Muscle of leg (tissue), 16 donors: ENCODE measurements at places on chromosomes 6 and 20.
A peak's percentile ranks its signal among the peaks of the same experiment; 100 is the strongest.

DNA sequence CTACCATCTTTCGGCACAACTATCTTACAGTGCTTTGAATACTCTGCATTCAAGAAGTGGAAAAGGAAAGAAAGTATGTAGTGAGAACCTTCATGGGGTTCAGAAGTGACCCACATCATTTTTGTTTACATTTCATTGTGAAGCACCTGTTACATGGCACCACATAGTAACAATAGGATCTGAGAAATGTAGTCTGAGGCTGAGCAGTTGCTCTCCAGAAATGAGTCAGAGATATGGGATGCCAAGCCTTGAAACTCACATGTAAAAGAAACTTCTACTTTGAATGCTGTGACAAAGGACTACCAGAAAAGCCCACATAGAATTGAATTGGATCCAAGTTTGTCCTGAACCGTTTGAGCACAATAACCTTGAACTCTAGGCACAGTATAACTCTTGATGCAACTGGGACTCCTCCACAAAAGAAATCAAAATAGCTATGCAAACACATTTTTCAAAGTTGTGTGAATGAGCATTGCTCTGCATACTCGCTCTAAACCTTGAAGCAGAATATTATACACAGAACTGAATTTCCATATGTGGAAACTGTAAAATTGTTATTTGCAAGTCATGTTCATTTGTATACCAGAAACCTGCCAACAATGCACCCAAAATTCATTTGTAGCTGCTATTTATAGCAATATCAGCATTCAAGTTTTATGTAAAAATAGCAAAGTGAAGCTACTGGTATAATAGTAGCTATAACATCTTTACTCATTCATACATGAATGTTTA, 400.9 kb upstream of the POU3F2 start:
- no peak for DNase-seq

- DNase-seq = no peak
These were observed 125.4 kb downstream of the ADGRB3 start for GRCh38 chr6:68760485-68760884.

- DNase-seq = no peak
These were observed 126.6 kb upstream of the SPACA1 start for GRCh38 chr6:87921034-87921433.

DNA sequence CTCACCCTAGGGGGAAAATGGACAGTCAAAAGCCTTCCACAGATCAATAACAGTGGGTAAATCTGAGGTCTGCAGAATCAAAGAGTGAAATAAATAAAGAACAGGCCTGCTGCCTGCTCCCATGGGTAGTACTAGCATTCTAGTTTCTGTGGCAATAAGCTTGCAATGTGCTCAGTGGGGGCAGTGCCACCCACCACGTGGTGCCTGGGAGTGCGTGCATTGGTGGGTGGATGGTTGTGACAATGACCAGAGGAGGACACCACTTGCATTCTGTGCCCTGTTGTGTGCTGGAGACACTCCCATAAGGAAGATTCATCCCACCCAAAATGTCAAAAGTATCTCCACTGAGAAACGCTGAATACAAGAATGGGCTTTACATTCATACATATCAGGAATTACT, 95.5 kb upstream of the NEDD9 start:
- DNase-seq = no peak

DNA sequence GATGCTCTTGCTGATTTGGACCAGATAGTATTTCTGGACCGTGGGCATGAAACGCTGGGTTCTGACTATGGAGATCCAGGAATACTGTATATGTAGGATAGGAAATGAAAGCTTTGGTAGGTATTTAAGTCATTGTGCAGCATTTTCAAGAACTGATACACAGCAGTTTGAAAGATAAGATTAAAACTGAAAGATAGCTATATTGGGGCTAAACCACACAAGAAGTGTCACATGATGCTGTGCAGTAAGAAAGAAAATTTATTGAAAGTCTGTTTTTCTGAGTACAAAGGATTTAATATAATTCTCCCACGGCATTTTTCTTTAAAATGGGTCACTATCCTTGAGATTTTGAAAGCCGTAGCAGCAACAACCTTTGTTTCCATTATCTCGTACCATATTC, 305 bp downstream of the IL17A start:
- DNase-seq = no peak

- DNase-seq = peak; percentile 0
These were observed 1.1 kb upstream of the GRM1 start for GRCh38 chr6:146027586-146028251.

DNA sequence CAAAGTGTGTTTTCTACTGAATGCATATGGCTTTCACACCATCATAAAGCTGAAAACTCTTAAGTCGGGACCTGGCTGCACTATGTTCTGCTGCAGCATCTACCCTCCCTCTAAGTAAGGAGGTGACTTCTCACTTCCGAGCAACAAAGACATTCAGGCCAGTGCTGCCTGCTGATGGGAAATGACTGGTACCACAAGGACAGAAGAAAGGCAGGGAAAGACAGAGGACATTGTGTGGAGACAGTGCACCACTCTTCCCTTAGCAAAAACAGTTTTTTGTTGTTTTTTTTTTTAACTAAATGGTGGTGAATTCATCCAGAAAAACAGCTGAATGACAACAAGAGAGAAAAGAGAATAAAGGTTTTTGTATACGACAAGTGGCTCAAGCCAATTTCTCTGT, 81.5 kb downstream of the MAP7 start:
- no peak for DNase-seq

GRCh38 chr20:18613553-18613952, 25.7 kb downstream of the DTD1 start:
- no peak for DNase-seq

DNA sequence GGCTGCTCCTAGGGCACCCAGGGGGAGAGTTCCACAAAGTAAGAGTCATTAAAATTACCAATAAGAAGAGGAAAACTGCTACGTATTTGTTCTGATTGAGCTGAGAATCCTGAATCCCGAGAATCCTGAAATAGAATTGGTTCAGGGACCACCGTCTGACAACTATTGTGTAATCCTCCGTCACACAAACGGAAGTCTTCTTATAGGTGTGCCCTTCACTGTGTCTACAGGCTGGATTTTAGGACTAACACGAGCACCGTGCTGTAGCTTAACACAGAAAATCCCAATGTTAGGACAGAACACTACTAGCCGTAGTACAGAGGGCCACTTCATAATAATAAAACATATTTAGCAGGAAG, 50.6 kb upstream of the RNF182 start:
- no peak for DNase-seq

DNA sequence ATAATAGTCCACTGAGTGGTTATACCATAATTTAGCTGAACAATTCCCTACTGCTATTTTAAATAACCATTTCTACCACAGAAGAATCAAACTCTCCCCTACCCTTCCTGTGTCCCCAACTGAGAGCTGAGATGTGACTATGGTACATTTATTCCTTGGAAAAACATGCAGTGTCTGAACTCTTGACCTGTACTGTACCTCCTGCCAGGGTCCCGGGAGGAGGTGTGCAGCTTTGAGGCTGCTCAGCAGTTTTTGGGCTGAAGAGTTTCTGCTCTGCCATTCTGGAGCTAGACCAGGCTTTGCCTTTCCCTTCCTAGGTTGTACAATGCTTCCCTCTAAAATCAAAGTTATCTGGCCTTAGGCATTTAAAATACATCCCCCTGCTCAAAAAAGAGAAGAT, 275.1 kb upstream of the SGK1 start:
- DNase-seq = no peak

DNA sequence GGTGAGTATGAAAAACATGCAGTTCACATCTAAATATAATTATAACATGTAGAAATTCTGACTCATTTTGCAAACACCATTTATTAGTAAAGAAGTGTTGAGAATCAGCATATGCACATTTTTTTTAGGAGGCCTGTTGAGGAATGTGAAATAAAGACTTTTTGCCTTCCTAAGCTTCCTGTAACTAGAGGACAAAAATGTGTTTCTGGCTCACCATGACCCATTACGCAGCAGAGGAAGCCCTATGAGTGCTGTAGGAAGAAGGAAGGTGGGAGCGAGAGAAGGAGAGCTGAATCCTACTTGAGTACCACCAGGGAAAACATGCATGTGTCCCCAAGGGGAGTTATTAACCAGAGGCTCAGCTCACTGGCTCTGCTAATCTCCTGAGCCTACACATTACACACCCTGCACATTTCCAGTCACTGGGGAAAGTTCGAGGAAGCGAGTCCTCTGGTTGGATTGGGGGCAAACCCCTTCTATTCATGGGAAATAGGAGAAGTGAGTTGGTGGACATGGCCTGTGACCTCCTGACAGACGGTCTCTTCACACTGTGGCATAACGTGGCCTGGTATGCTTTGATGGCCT, 540.5 kb upstream of the JAG1 start:
- no peak for DNase-seq

- DNase-seq = peak; percentile 86
These were observed 146.9 kb upstream of the SGK1 start for GRCh38 chr6:134464690-134465411.

GRCh38 chr6:14721103-14721758, 524.6 kb upstream of the JARID2 start:
- peak; percentile 58 for DNase-seq

DNA sequence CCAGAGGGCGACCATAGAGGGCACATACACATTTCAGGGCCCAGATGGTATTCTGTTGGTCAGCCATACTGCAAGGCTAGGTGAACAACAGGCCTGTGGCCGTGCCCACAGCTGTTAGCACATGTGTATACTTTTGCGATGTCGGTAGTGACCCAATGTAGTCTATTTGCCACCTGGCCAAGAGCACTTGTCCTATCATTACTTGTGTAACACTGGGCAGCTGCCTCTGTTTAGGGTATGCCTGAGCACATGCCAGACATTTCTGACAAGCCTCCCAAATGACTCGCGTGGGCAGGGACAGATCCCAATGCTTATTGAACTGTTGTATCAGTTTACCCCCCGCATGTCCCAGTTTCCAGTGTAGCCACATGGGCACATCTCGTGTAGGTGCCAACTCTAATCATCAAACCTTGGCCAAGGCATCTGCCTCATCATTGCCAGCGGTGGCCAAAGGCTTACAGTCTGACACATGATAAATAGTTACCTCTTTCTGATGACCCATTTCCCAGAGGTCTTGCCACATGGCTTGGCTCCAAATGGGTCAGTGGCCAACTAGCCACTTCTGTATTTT, 74.4 kb upstream of the FBXL4 start:
- no peak for DNase-seq

DNA sequence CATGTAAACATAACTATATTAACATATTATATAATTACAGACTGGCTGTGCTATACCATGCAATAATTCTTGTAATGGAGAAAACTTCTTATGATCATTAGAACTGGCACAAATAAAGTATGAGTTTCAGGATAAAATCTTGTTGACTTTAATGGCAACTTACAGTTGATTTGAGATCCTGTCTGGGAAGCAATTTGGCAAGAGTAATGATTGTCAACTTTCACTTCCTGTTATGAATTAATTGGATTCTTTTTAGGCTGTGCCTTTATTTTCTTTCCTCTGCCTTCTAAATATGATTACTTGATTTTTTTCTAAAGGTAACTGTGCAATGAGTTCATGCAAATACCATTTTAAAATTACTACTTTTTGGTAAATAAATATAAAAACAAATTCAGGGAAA, 158.1 kb upstream of the B3GAT2 start:
- DNase-seq = no peak

DNA sequence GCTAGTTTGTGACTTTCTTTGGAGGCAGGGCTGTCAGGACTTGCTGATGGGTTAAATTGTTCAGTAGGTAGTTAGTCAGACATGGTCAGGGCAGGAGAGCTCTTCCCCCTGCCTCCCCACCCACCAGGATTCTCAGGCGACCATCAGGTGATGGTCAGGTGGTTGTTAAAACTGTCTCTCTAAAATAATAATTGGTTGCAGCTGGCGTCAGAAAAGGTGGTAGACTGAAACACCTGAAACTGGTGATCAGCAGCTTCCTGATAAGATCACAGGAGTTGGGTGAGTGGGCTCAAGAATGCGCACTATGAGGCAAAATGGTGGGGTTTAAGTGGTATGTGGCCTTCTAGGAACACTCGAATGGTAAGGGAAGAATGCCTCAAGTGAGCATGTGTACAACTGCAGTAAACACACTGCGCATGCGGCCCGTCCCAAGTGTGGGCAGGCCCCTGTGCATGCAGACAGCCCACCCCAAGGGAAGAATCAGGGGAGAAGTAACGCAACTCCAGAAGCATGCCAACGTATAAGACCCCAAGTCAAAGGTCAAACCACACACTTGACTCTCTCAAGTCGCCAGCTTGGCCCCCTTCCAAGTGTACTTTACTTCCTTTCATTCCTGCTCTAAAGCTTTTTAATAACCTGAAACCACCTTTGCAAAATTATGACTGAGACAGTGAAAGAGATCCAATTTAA, 7.9 kb upstream of the BLCAP start:
- no peak for DNase-seq

- DNase-seq = no peak
These were observed 7.7 kb downstream of the TTBK1 start for GRCh38 chr6:43250992-43251373.

DNA sequence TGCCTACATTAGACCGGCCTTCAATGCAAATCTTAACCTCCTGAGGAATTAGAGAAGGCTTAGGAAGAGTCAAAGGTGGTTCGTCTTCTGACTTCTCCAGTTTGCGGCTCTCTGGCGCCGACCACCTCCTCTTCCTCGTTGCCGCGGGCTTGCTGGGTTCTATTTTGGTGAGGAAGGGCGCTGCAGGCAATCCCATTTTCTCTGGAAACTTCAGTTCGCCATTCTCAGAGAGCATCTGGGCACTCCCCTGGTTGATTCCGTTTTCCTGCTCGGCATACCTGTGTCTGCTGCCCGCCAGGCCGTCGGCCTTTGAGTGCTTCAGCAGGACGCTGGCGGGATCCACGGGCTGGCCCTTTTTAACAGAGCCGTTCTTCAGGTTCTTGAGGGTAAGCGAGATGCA, 67.9 kb downstream of the GMPR start:
- DNase-seq = no peak

DNA sequence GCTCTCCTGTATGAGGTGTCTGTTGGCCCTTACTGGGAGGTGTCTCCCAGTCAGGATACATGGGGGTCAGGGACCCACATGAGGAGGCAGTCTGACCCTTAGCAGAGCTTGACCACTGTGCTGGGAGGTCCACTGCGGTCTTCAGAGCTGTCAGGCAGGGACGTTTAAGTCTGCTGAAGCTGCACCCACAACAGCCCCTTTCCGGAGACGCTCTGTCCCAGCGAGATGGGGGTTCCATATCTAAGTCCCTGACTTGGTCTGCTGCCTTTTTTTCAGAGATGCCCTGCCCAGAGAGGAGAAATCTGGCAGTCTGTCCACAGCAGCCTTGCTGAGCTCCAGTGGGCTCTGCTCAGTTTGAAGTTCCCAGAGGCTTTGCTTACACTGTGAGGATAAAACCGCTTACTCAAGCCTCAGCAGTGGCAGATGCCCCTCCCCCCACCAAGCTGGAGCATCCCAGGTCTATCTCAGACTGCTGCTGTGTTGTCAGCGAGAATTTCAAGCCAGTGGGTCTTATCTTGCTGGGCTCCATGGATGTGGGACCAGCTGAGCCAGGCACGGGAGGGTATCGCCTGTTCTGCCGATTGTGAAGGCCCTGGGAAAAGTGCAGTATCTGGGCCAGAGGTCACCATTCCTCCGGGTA, 36.3 kb upstream of the IBTK start:
- no peak for DNase-seq

DNA sequence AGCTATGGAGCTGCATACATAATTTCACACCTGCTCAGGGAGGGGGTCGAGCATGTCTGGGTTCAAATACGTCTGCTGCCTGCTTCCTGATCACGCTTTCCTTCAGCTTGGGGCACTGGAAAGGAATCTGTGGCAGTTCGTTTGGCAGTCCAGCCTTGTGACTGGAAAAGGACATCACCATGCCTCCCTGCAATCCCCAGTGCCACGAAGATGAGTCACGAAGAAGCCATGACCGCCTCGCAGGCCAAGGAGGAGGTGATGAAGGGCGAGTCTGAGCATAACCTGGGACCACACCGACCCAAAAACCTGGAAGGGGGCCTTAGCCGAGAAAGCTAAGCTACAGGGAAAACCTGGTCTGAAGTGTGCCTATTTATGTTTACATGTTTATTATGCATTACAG, 13.1 kb downstream of the JAG1 start:
- DNase-seq = no peak
